ENCODE measurements at places on chromosomes 2 and 18. TPM values are rescaled to one million over a fixed set of nuclear protein-coding genes. Genes with fewer than 3 reads are reported as not detected.

The G6PC2 gene
- not detected for total RNA-seq

DNA sequence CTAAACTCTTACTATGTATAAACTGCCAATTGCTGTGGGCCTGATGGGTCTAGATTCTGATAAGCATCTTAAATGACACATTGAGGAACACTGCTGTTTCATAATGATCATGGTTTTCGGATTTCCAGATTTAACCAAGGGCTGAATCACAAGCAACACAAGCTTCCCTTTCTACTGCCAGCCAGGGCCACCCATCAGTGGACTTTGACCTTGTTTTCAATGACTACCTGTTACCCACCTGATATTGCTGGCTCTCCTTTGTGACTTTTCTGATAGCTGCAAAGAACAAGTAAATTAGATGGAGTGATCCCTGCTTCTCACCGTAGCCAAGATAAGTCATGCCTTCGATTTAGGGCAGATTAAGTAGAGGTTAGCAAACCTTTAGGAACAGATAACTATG, 259.0 kb downstream of the PAX3 start:
- DNase-seq: no peak
- H3K4me1 ChIP-seq: no peaks in the 10 kb centered on the region
- H3K27ac ChIP-seq: no peak overlapping the region
- no peak overlapping the region for H3K4me3 ChIP-seq

DNA sequence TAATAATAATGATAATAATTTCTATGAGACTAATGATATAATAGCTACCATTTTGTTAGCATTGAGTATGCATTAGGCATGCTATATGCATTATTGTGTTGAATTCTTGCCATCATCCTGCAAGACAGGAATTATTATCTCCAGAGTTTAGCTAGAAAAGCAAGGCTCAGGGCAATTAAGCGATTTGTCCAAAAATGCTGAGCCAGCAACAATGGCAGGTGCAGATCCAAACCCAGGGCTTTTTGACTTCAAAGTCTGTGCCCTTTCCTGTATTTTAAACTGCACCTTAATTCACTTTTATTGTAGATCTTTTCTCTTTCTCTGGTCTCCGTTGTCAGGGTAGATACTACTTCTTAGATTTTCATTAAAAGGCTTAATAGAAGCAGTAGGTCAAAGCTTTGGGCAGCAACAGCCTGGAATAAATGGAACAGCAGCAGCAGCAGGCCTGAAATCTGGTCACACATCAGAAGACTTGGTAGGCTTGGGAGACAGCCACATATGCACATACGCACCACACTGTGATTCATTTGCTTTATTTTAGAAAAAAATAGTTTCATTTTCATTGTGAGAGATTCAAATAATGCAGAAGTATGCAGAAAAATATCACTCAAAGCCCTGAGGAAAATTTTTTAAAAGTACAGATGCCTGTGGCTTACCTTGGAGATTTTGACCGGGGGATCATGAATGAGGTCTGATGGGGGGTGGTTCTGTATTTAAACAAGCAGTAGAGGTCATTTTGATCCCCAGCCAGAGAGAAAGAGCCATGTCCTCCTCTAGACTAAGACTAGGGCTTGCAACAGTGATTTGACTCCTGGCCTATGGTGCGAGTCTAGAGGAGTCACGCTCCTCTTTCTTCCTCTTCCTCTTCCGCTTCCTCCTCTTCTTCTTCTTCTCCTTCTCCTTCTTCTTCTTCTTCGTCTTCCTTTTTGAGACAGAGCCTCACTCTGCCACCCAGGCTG, 455.7 kb downstream of the TSN start:
- H3K4me1 ChIP-seq: no peaks in the 10 kb centered on the region
- H3K4me3 ChIP-seq: no peak overlapping the region
- no peaks in the 10 kb centered on the region for H3K27me3 ChIP-seq
- DNase-seq: no peak

The KLHL30 gene
- not detected for total RNA-seq

The ARHGAP28 gene
- not detected for total RNA-seq

GRCh38 chr2:196239622-196240587, 68.5 kb upstream of the STK17B start:
- peaks cover 32% of the 10 kb centered on the region for H3K36me3 ChIP-seq
- DNase-seq: peak; percentile 93
- H3K4me1 ChIP-seq: peaks cover 74% of the 10 kb centered on the region

- peaks cover 1% of the 10 kb centered on the region for H3K27me3 ChIP-seq
- H3K4me3 ChIP-seq: no peak overlapping the region
- no peak overlapping the region for H3K27ac ChIP-seq
- no peak for DNase-seq
Observed at GRCh38 chr2:1923541-1923940, 179.2 kb upstream of the PXDN start.

The SESTD1 gene
- 14.7 TPM for total RNA-seq

- no peaks in the 10 kb centered on the region for H3K27me3 ChIP-seq
- peaks cover 31% of the 10 kb centered on the region for H3K36me3 ChIP-seq
- peak overlapping the region; percentile 79 for H3K27ac ChIP-seq
- H3K4me1 ChIP-seq: peaks cover 78% of the 10 kb centered on the region
Observed at GRCh38 chr2:27071990-27072830, 756 bp upstream of the OST4 start.

DNA sequence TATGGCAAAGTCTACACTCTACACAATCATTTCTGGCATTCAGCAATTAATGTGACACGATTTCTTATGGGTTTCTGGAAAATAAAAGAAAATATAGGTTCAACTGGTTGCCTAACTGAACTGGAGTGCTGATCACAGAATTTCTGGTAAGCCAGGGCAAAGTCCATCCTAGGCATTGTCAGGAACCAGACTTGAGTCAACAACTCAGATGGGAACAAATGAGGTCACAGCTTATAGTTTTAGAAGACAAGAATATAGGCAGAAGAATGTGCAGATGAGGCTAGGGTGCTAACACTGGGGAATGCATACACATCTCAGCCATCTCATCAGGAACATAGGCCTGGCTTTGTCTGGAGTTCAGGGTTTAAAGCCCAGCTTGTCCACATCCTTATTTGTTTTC, 317.2 kb upstream of the ID2 start:
- H3K4me1 ChIP-seq: peaks cover 11% of the 10 kb centered on the region
- no peaks in the 10 kb centered on the region for H3K36me3 ChIP-seq
- no peak for DNase-seq
- H3K4me3 ChIP-seq: no peak overlapping the region
- no peaks in the 10 kb centered on the region for H3K27me3 ChIP-seq
- H3K27ac ChIP-seq: no peak overlapping the region

DNA sequence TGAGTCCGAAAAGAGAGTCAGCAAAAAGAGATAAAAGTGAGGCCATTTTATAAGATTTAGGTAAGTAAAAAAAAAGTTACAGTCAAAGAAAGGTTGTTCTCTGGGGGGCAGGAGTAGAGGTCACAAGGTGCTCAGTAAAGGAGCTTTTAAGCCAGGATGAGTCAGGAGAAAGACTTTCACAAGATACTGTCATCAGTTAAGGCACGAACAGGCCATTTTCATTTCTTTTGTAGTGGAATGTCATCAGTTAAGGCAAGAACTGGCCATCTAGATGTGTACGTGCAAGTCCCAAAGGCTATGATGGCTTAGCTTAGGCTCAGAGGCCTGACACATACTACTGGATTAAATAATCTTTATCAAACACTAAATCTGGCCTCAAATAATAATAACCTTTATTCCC, 1207.3 kb upstream of the FAM98A start:
- H3K36me3 ChIP-seq: no peaks in the 10 kb centered on the region
- H3K4me3 ChIP-seq: no peak overlapping the region
- no peak for DNase-seq
- H3K27me3 ChIP-seq: no peaks in the 10 kb centered on the region

The SP140 gene
- 137 TPM for total RNA-seq

GRCh38 chr18:73446502-73446901, 578.7 kb upstream of the NETO1 start:
- H3K36me3 ChIP-seq: no peaks in the 10 kb centered on the region
- DNase-seq: no peak
- no peaks in the 10 kb centered on the region for H3K4me1 ChIP-seq

The TRPM8 gene
- not detected for total RNA-seq

The GAD1 gene
- 1.5 TPM for total RNA-seq

The SEC11C gene
- total RNA-seq: 129 TPM

The CHST9 gene
- total RNA-seq: not detected

GRCh38 chr2:160418853-160419252, 74.8 kb downstream of the RBMS1 start:
- peaks cover 24% of the 10 kb centered on the region for H3K36me3 ChIP-seq
- H3K27me3 ChIP-seq: no peaks in the 10 kb centered on the region
- H3K4me1 ChIP-seq: peaks cover 54% of the 10 kb centered on the region
- DNase-seq: no peak
- no peak overlapping the region for H3K27ac ChIP-seq
- no peak overlapping the region for H3K4me3 ChIP-seq

The TCF23 gene
- total RNA-seq: not detected

The CARF gene
- 12.3 TPM for total RNA-seq

DNA sequence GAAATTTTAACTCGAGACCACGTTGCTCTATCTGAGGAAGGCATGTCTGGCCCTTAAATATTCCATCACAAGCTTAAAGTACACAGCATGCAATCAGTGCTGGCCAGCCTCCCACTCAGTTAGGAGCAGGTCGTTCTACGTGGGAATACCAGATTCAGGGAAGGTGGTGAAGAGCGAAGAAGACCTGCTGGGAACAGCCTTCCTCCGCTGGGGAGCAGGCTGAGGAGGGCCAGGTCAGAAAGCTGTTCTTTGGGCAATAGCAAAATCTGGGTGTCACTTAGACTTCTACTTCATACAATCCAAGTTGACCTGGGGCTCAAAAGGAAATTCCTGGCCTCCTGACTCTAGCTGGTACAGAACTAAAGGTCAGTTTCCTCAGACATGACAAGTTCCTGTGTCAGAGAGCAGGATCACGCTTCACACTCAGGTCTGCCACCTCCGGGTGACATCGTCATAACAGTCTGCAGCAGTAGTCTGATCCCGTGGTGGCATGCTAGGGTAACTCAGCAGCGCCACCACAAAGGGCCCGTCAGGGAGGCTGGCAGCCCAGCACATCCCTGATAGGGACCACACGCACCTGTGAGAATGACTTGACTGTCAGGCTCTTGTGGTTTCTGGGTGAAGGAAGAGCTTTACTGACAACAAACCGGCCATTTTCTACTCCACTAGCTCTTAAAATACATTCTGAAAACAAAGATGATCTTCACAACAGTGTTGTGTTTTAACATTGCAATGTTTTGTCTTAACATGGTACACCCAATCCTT, 35.2 kb upstream of the NAPG start:
- no peak overlapping the region for H3K4me3 ChIP-seq
- peaks cover 5% of the 10 kb centered on the region for H3K4me1 ChIP-seq
- H3K27ac ChIP-seq: no peak overlapping the region
- peak; percentile 60 for DNase-seq
- H3K27me3 ChIP-seq: peaks cover 2% of the 10 kb centered on the region

GRCh38 chr2:25844089-25844488, 34.2 kb downstream of the ASXL2 start:
- no peak for DNase-seq
- H3K27ac ChIP-seq: no peak overlapping the region
- H3K36me3 ChIP-seq: peaks cover 18% of the 10 kb centered on the region
- no peaks in the 10 kb centered on the region for H3K27me3 ChIP-seq
- H3K4me3 ChIP-seq: no peak overlapping the region

- H3K27ac ChIP-seq: no peak overlapping the region
- H3K36me3 ChIP-seq: no peaks in the 10 kb centered on the region
- no peak for DNase-seq
- H3K4me3 ChIP-seq: no peak overlapping the region
- H3K4me1 ChIP-seq: no peaks in the 10 kb centered on the region
- no peaks in the 10 kb centered on the region for H3K27me3 ChIP-seq
Observed at GRCh38 chr18:22667156-22667555, 249.4 kb upstream of the CTAGE1 start.

DNA sequence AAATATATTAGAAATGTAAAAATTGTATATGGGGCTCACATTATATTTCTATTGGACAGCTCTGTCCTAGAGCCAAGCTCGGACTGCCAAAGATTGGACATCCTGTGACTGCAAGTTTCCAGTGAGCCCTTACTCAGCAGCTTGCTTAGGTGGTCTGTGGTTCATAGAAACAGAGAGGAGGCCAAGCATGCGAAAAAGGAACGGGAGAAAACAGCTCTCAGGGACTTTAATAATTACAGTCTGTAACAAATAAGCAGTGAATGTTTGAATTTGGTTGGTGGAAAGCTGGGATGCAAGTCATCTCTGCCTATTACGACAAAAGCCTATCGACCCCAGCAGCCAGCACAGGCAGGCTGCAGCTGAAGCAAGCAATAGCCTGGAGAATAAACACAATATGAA, 35.6 kb downstream of the WIPF1 start:
- peaks cover 80% of the 10 kb centered on the region for H3K36me3 ChIP-seq
- H3K27ac ChIP-seq: no peak overlapping the region
- H3K27me3 ChIP-seq: no peaks in the 10 kb centered on the region
- peaks cover 8% of the 10 kb centered on the region for H3K4me1 ChIP-seq

DNA sequence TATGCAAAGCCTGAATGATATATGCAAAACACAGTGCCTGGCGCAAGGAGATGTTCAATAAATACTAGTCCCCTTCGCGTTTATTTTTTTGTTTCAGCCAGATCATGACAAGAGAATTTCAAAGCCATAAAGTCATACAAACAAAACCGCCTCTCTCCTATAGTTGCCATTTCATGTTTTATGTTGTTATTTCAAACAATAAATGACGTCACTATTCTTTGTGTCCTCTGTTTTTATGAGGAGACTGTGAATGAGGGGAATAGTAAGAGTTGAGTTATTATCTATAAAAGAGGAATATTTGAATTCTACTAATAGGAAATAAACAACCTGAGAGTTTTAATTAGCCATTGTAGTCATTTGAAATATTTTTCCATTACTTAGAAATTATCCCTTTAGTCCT, 464.5 kb downstream of the THSD7B start:
- H3K4me1 ChIP-seq: no peaks in the 10 kb centered on the region
- no peaks in the 10 kb centered on the region for H3K36me3 ChIP-seq
- no peaks in the 10 kb centered on the region for H3K27me3 ChIP-seq

DNA sequence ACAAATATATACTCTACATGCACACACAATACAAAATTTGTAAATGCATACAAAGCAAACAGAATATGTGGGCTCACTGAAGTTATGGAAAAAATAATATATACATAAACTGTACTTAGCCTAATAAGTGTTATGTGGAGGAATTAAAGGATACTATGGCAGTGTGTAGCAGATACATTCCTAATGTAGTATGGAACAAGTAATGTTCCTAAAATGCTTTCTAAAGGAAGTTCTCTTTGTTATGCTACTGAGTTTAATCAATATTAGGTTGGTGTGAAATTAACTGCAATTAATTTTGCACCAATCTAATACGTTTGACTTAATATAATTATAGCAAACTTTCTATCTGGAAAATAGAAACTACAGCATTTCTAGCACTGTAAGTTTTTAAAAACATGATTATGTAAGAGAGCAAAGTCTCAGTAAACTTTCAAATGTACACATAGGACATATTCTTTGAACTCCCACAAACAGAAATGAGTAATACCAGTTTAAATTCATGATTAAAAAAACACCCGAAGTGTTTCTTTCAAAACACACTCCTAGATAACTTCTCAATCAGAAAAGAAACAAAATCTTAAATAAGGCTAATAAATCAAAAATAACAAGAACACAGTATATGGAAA, 331.3 kb downstream of the LRRTM4 start:
- no peaks in the 10 kb centered on the region for H3K4me1 ChIP-seq
- no peak overlapping the region for H3K27ac ChIP-seq
- H3K27me3 ChIP-seq: no peaks in the 10 kb centered on the region

- H3K36me3 ChIP-seq: no peaks in the 10 kb centered on the region
- no peaks in the 10 kb centered on the region for H3K4me1 ChIP-seq
- no peak overlapping the region for H3K4me3 ChIP-seq
- no peaks in the 10 kb centered on the region for H3K27me3 ChIP-seq
Observed at GRCh38 chr2:42859006-42859552, 66.7 kb upstream of the HAAO start.

Data from activated CD4-positive, alpha-beta memory T cell treated with anti-CD3 and anti-CD28 coated beads, Interleukin-2, amount 10 ng/mL, durations not matched to agents 7 days and 5 days (primary cell).